Spinal cord (tissue), 10 donors: ENCODE measurements at places on chromosomes 4 and X.

DNA sequence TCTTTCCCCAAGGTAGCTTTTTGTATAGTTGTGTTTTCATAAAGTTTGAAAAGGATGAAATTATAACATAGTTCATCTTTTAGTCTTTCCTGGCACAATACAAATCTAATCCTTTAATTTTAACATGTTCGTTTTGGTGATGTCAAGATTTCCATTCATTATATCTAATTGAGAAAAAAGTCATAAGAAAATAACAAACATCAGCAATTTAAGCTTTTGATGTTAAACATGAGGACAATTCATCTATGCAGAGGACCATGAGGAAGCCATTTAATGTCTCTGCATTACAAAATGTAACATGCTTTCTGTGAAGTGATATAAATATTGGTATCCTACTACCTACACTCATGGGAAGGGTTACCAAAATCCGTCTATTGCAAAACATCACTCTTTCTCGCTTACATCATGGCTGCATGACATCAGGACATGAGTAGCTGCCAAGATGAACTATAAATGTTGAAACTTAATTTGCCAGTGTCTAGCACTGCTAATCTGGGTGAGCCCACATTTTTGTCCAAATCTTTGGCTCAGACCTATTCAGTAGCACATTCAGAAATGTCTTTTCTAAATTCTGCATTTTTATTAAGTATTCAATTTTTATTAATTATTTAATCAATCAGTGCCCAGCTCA lies 9.5 kb downstream of the EPGN start:
- H3K27ac ChIP-seq, result no peak overlapping the region
- H3K27me3 ChIP-seq, result no peaks in the 10 kb centered on the region
- H3K4me3 ChIP-seq, result no peak overlapping the region
- no peaks in the 10 kb centered on the region for H3K36me3 ChIP-seq

DNA sequence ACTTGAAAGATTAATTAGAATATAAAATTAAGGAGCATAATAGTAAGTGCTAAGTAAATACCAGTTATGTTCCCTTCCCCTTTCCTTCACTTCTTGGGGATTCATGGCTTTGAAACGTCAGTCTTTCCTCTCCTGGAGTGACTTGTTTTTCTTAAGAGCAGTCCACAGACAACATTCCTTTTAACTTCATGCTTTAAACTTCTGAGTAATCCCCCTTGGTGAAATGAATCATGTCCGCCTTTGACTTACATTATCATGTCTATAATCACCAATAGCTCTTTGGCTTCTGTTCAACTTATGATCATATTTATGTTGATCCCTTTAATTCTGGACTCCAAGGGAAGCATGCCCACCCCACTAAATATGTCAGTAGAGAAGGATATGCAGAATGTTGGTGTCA lies 1012.1 kb upstream of the SLIT2 start:
- H3K4me1 ChIP-seq, result no peaks in the 10 kb centered on the region
- DNase-seq, result no peak
- H3K27ac ChIP-seq, result no peak overlapping the region
- no peak overlapping the region for H3K4me3 ChIP-seq
- no peaks in the 10 kb centered on the region for H3K36me3 ChIP-seq

DNA sequence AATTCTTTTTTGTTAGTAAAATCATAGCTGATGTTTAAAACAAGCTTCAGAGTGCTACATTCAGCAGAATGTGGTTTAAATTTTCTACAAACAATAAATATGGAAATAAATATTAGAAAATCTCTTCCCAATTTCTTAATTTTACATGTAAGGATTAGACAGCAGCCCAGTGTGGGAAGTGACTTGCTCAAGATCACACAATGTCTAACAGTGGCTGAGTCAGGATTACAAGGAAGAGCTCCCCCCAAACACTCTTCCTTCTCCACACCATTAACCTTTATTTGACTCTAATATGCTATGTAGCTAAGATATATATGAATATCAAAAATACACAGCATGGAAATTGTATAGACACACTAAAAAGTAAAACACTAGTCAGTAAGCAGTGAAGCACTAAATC lies 59.5 kb downstream of the SLC10A7 start:
- H3K4me3 ChIP-seq, result no peak overlapping the region
- no peaks in the 10 kb centered on the region for H3K27me3 ChIP-seq
- no peak for DNase-seq
- no peaks in the 10 kb centered on the region for H3K4me1 ChIP-seq

GRCh38 chrX:108025954-108026600 lies 18.8 kb upstream of the VSIG1 start:
- H3K4me3 ChIP-seq, result no peak overlapping the region
- no peak for DNase-seq
- H3K27ac ChIP-seq, result no peak overlapping the region
- H3K4me1 ChIP-seq, result no peaks in the 10 kb centered on the region
- no peaks in the 10 kb centered on the region for H3K36me3 ChIP-seq

- no peaks in the 10 kb centered on the region for H3K27me3 ChIP-seq
- H3K4me1 ChIP-seq, result peaks cover 23% of the 10 kb centered on the region
- H3K4me3 ChIP-seq, result no peak overlapping the region
- H3K27ac ChIP-seq, result no peak overlapping the region
Measured at GRCh38 chrX:56793112-56793430, 64.0 kb downstream of the NBDY start.

DNA sequence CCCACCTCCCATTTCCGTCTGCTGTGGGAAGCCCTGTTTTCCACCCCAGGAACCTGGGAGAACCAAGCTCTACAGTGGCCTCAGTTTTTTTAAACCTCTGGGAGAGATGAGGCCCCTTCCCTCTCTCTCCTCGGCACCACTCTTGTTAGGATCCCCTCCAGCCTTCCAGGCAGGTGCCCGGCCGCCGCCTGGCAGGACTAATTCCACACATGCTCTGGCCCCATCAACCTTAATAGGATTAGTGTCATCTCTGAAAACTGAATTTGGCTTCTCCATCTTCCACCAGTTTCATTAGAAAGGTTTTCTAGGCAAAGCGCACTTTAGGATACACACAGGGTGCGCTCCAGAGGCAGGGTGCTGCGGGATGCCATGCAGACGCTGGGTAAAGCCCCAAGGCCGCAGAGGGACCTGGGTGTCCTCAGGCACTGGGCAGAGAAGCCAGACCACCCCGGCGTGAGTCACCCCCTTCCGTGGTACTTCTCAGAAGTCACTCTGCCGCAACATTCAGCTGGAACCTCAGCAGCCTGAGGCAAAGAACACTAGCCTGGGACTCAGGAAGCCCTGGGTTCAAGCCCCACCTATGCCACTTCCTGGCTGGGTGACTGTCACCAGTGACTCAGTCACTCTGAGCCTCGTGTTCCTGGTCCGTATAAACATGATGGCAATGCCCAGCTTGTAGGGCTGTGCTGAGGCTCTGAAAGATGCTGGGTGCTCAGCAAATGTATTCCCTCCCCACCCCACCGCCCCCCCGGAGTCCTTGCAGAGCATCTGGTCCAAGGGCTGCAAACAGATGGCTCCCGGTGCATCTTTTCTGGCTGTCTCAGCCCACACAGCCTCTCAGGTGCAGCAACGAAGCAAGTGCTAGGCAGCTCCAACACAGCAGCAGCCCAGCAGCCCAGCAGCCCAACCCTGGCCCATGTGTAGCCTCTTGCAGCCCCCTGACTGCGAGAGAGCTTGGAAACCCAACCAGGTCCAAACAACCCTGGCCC lies 29.1 kb downstream of the PPP2R2C start:
- DNase-seq, result no peak
- H3K36me3 ChIP-seq, result peaks cover 9% of the 10 kb centered on the region
- H3K27ac ChIP-seq, result no peak overlapping the region
- no peaks in the 10 kb centered on the region for H3K27me3 ChIP-seq
- H3K4me1 ChIP-seq, result peaks cover 54% of the 10 kb centered on the region

DNA sequence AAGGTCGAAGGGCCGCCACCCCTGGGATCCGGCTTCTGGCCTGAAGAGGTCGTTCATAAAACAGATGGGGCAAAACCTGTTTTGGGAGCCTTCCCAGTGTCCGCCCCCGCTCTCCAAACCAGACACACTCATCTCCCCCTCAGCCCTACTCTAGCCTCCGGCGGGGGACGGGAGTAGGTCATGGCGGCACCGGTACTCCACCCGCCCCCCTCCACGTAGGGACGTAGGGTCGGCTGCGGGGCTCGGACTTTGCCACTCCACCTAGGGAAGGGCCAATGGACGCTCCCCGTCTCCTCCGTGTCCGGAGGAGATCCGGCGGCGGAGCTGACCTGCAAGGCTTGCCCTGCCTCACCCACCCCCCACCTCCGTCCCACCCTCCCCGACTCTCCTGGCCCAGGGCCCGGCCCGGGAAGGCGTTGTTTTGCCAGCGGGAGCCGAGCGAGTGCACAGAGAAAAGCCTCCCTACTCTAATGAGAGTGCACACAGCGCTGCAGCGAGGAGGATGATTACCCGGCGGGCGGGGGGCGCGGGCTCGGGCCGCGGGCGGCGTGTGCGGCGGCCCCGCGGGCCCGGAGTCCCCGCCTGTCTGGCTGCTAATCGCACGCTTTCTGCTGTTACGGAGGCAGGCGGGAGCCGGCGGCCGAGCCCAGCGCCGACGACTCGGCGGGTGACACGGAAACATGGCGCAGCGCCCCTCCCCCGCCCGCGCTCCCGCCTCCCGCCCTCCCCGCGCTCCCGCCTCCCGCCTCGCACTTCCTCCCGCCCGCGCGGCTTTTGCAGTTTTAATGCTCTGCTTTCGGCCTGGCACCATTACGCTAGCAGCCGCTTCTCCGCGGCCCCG lies 8.3 kb upstream of the BCOR start:
- peaks cover 51% of the 10 kb centered on the region for H3K27me3 ChIP-seq
- peak overlapping the region; percentile 75 for H3K27ac ChIP-seq
- H3K36me3 ChIP-seq, result peaks cover 2% of the 10 kb centered on the region

DNA sequence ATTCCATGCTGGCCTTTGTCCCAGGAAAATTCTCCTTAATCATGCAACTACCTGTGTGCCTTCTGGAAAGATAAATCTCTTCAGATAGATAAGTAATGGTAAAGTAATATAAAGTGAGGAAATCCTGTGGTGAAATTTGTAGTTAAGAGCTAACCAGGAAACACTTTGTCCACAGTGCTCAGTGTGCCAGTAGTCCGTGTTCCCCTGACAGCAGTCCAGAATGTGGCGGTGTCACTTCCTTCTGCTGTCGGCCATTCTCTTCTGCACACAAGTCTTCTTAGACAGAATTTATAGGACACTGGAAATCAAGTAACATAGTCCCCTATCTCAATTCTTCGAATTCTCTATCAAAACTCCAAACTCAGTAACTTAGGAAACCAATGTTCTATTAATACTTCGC lies 5.7 kb upstream of the CXXC4 start:
- H3K27ac ChIP-seq, result peak overlapping the region; percentile 20
- H3K4me3 ChIP-seq, result no peak overlapping the region
- peak; percentile 71 for DNase-seq
- no peaks in the 10 kb centered on the region for H3K36me3 ChIP-seq
- H3K4me1 ChIP-seq, result no peaks in the 10 kb centered on the region

GRCh38 chr4:13902146-13902545 lies 274.6 kb upstream of the BOD1L1 start:
- no peaks in the 10 kb centered on the region for H3K27me3 ChIP-seq
- no peak overlapping the region for H3K4me3 ChIP-seq
- no peak overlapping the region for H3K27ac ChIP-seq
- no peak for DNase-seq
- H3K4me1 ChIP-seq, result peaks cover 2% of the 10 kb centered on the region

DNA sequence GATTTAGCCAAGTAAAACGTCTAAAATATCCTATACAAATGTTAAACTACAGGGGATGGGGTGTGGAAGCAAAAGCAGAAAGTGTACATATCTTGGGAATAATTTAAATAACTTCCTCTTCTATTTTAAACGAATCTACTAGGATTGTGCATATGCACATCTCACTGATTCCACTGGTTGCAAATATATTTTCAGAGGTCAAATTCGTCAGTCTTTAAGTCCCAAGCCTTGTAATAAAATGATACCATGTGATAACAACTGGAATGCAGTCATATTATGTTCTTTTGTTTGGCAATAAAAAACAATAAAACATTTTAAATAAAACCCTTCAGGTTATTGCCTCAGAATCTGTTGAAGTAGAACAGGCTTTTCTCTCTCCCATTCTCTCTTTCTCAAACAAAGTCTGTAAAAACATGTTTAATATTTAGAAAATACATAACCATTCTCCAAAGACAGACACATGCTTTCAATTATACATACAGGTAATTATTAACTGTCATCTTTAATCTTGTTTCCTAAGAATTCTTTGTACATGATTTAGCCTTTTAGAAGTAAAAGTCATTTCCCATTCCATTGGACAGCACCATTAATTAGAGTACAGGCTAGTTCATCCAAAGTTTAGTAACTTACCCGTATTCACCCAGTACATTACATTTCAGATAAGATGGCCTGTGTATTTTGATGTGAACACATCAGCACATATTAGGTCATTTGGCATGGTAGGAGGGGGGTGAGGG lies 421.1 kb downstream of the PCDH7 start:
- no peaks in the 10 kb centered on the region for H3K4me1 ChIP-seq
- H3K4me3 ChIP-seq, result no peak overlapping the region
- H3K27me3 ChIP-seq, result no peaks in the 10 kb centered on the region
- DNase-seq, result no peak

GRCh38 chr4:101818362-101818761 lies 27.8 kb downstream of the BANK1 start:
- no peaks in the 10 kb centered on the region for H3K36me3 ChIP-seq
- no peaks in the 10 kb centered on the region for H3K4me1 ChIP-seq
- H3K27me3 ChIP-seq, result no peaks in the 10 kb centered on the region

DNA sequence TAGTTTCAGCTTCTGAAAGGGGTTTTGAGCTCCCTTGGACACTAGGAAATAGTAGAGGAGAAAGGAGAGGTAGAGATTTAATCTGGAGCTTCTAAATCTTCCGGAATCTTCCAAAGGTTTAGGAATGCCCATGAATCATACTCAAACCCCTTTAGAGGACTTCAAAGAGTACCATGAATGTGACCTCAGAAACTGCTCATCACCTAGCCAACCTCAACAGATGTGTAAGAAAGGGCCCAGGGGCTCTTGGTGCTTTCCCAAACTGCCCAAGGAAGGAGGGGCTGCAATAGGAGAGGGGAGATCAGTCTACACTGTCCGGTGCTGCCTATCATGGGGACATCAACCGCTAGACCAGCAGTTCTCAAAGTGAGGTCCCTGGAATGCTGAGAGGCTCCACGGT lies 109.1 kb downstream of the RBM47 start:
- H3K27ac ChIP-seq, result no peak overlapping the region
- DNase-seq, result no peak

- H3K27me3 ChIP-seq, result no peaks in the 10 kb centered on the region
- no peak overlapping the region for H3K4me3 ChIP-seq
- no peaks in the 10 kb centered on the region for H3K4me1 ChIP-seq
- no peak for DNase-seq
Measured at GRCh38 chrX:80223982-80224579, 196.2 kb upstream of the TENT5D start.

DNA sequence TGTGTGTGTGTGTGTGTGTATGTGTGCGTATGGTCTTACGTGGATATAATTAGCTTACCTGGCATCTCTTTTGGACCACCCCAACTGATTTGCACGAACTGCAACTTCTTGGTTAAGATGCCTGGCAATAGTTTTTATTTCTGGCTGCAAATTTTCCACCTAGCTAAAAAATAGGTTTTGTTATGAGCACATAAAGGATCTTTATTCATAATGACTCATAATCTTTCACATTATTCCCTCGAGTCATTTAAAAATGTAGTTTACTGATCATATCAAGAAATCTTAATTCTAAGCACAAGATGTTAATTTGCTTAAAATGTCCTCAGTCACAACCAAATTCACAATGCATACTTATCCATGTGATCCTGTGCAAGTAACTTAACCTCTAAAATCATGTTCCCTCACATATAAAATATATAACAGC lies 1.5 kb downstream of the COX18 start:
- H3K4me1 ChIP-seq, result peaks cover 5% of the 10 kb centered on the region
- no peaks in the 10 kb centered on the region for H3K27me3 ChIP-seq
- peak overlapping the region; percentile 96 for H3K4me3 ChIP-seq
- peaks cover under 1% of the 10 kb centered on the region for H3K36me3 ChIP-seq
- peak overlapping the region; percentile 99 for H3K27ac ChIP-seq

GRCh38 chr4:4994312-4995097 lies 24.8 kb downstream of the CYTL1 start:
- H3K36me3 ChIP-seq, result no peaks in the 10 kb centered on the region
- H3K27ac ChIP-seq, result no peak overlapping the region
- peaks cover 22% of the 10 kb centered on the region for H3K4me1 ChIP-seq
- no peaks in the 10 kb centered on the region for H3K27me3 ChIP-seq
- no peak for DNase-seq
